ENCODE measurements at places on chromosomes 3 and 15.

DNA sequence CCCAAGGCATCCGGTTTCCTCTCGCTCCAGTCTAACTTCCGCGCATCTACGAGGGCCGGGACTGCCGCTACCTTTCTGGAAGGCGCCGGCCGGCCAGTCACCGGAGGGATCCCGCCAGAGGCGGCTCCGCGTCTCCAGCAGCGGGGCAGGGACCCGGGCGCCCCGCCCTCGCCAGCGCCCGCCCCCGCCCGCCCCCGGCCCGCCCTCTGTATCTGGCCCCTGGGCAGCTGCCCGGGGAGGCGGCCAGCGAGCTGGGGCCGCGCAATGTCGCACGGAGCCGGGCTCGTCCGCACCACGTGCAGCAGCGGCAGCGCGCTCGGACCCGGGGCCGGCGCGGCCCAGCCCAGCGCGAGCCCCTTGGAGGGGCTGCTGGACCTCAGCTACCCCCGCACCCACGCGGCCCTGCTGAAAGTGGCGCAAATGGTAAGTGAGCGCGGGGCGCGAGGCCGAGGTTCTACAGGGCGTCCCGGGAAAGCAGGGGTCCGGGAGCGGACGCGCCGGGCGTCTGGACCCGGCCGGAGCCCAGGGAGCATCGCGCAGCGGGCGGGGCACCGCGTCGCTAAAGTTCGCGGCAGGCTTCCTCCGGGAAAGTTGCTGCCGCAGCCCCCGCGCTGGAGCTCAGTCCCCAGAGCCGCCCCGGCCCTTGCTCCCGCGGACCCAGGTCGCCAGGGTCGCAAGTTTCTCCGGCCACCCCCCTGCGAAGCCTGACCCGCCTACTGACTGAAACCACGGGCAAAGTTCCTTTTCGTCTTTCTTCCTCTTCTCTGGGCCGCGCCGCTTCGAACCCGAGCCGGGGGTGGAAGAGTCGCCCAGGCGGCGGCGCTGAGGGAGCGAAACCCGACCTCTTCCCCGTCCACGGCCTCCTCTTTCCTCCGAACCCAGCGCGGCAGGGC is at the start of gene CMTM7:
Gene CMTM7 (plus strand): TSS at position 211 of the 893 bp plus-strand sequence. CDS start 54 bp downstream, at position 265.
- peak; percentile 54 for DNase-seq

- no peak for DNase-seq
Measured at GRCh38 chr3:71033681-71034220, 549.8 kb downstream of the FOXP1 start.

DNA sequence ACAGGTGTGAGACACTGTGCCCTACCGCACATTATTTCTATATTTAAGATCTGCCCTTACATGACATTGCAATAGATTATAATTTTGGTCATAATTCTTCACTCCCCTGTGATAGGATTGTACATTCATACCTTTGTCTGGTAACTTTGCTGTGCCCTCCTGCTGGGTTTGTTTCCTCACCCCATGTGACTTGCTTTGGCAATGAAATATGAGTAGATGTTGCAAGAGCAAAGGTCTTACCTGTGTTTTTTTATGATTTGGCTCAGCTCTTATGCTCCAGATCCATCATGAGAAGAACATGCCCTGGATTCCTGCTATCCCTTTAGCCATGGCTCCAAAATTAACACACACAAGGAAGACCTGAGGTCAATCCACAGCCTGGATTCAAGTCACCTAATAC is 137.7 kb upstream of the EOMES start:
- DNase-seq: no peak

DNA sequence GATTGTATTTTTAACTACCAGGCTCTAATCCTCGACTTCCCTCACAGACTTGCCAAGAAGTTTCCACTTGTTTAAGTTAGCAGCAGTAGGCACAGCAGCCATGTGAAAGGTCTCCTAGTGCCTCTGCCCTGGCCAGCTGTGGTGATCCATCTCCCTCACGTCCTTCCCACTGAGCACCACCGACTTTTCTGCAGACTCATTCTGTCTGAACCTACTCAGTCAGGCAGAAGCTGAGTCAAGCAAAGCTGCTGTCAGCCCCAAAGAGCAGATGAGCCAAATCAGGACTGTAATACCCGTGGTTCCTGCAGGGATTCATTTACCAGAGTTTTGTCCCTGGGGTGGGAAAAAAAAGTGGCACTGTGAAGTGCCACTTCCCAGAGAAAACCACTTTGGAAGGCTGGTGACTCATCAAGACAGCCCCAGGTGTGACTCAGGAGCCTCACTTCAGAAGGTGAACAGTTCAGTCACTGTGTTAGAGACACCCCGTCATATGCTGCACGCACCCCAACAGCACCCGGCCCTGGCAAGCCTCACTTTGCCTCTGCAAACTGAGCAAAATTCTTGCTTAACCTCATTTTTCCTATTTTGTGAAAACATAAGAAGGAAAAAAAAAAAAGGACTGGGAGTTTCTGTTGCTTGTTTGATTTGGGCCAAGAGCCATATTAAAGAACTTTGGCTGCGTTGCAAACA is 76.0 kb downstream of the WWTR1 start:
- DNase-seq: no peak

- no peak for DNase-seq
Measured at GRCh38 chr3:42850263-42850662, 25.4 kb downstream of the CYP8B1 start.

GRCh38 chr15:39079296-39079847 is 501.5 kb upstream of the THBS1 start:
- DNase-seq: no peak

GRCh38 chr3:53677413-53677812 is 168.8 kb downstream of the CHDH start:
- no peak for DNase-seq

- no peak for DNase-seq
Measured at GRCh38 chr15:67190326-67190725, 64.1 kb downstream of the AAGAB start.

DNA sequence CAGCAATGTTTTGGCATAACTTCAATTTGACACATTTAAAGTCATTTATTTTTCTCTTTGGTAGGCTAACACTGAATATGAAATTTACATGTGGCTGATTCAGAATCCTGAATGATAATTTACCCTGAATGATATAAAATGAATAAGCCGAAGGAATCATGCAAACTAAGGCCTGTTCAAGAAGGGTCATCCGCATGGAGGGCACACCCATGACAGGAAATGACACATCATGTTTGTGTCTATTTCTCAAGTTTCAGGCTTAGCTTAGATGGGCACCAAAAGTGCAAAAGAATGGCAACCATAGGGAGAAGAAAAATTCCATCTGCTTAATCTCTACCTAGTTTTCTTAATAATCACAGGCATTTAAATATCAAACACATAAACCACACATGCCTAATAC is 141.5 kb downstream of the DUT start:
- DNase-seq: no peak

- no peak for DNase-seq
Measured at GRCh38 chr3:184496933-184497332, 64.7 kb upstream of the EPHB3 start.

- DNase-seq: no peak
Measured at GRCh38 chr3:31219131-31219843, 313.4 kb upstream of the STT3B start.

GRCh38 chr3:126573492-126574117 is 14.9 kb upstream of the C3orf22 start:
- DNase-seq: no peak

DNA sequence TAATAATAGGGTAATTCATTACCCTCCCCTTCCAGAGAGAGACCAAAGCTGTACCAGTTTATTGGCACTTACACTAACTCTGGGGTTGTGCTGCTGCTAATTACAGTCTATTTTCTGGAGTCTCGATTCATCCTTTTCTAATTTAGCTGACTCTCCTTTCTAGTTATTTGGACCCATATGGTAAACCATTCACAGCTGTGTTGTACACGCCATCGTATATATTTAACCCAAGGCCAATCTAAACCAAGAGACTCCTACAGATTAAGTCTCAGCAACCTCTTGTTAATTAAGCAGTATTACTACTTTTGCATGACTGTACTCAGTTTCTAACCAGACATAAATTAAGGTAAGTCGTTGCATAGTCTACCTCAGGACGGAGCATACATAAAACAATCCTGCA is 22.5 kb downstream of the ANXA2 start:
- DNase-seq: no peak

DNA sequence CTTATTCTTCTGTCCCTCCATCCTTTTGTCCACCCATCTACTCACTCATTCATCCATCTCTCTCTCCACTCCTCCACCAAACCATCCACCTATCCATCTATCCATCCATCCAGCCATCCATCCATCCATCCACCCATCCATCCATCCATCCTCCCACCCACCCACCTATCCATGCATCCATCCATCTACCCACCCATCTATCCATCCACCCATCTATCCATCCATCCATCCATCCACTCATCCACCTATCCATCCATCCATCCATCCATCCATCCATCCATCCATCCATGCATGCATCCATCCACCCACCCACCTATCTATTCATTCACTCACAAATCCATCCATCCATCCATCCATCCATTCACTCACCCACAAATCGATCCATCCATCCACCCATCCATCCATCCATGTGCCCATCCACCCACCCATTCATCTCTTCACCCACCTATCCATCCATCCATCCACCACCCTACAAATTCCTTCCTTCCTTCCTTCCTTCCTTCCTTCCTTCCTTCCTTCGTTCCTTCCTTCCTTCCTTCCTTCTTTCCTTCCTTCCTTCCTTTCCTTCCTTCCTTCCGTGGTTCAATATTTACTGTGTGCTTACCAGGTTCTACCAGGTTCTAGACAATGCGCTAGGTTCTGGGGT is 17.3 kb downstream of the ATP2B2 start:
- DNase-seq: no peak

DNA sequence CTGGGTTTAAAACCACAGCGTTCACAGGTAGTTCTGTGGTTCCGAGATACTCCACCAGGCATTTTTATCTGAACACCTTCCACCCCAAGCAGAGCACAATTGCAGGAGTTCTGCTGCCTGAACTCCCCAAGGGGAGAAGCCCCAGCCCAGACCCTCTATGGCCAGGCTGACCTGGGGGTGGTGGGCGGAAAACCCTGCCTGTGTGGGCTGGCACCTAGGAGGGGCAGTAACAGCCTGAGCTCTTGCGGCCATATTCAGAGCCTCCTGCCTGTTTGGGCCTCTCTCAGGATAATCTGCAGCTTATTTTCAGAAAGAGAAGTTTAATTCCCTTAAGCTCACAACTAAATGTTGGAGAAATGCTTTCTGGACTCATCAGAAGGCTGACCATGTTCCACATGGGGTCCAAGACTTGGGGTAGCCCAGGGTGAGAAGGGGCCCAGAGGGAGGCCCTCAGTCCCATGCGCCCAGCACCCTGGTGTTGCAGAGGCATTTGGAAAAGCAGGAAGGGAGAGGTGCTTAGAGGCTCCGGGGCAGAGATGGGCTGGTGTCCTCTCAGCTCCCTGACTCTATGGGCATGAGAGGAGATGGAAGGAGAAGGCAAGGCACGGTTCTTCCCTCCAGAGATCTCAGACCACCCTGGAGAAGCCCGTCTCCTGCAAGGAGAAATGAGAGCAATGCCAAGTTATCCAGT is 195.6 kb upstream of the TPM1 start:
- no peak for DNase-seq

- no peak for DNase-seq
Measured at GRCh38 chr3:55893045-55893664, 406.0 kb upstream of the WNT5A start.

DNA sequence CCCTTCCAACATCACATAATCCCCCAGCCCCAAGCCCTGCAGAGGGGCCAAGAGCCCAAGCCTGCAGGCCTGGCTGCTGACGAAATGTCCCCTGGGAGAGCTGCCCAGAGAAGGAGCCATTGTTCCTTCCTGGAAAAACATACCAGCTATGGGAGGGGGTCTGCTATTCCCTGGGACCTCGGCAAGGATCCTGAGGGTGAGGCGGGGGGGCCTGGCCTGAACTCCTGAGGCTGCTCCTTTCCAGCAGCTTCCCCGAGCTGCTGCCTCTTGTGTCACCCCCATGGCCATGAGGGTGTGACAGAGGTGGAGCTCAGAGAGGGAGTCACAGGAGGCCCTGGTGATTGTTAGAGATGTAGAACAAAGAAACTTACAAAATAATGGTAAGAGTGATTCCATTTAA is 12.9 kb downstream of the LOXL1 start:
- DNase-seq: no peak

- DNase-seq: no peak
Measured at GRCh38 chr3:31094048-31094447, 199.6 kb upstream of the GADL1 start.

DNA sequence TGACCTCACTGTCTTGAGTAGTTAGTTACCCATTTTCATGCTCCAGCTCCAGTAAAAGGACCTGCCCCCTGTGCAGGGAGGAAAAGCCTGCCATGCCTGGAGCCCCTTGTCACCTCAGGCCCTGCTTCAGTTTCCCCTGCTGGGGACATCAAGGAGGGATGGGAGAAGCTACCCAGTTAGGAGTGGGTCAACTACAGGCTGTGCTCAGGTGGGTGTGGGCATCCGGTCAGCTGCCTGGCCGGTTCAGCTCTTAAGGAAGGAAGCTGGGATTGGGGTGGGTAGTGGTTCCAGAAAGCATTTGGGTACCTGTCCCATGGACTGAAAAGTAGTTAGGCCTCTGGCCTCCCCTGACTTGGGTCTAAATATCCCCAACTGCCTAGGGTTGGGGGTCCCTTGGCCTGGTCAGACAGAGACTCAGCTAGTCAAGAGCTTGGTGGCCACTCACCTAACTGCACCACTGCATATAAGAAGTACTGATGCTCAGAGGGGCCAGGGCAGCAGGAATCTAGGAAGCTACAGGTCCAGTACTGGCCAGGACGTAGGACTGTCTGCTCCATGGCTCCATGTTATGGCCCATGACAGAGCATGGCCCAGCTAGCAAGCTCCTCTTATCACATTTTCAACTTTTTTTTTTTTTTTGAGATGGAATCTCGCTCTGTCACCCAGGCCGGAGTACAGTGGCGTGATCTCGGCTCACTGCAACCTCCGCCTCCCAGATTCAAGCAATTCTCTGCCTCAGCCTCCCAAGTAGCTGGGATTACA is 549 bp downstream of the LSMEM2 start:
- no peak for DNase-seq

DNA sequence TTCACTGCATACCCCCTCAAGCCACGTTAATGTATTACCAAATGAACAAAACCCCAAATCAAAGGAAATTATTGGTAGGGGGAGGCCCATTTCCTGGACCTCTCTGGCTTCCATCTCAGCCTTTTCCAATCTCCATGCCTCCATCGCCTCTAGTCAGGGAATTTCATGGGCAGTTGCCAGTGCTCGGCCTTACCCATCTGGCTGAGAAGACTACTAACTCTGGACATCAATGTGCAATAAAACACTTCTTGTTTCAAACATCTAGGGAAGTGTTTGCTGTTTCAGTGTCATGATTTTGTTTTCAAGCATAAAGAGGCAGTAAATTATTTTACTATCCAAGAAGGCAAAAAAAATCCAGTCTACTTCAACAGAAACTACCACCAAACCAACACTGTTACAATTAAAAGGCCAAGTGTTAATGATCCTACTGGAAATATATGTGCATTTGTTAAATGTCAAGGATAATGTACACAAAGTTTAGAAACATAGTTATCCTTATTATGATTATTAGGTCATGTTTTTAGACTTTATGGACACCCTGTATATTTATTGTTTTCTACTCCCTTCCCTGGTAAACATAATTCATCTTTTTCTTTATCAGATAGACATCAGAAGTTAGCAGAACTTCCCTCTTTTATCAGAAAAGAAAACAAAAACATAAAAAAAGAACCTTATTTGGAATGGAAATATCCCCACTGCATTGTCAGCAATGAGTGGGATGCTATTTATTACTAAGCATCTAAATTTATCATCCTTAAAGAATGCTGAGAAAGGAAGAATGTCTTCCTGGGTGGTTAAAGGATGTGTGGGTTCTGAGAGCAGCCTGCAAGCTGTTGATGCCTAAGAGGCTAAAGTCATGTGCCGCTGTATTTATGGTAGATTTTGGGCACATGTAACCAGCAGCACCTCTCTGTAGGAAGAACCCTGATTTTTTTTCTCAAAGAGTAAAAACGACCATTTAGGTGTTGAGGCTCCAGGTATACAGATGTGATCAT is 15.2 kb downstream of the LDHAL6B start:
- no peak for DNase-seq
